ENCODE measurements at places on chromosomes 7 and 10. TPM values are rescaled to one million over a fixed set of nuclear protein-coding genes. Genes with fewer than 3 reads are reported as not detected.

ADGRA1 gene
- total RNA-seq = not detected

GRCh38 chr10:122361046-122361445 lies 13.5 kb upstream of the PLEKHA1 start:
- no peak for DNase-seq

DNA sequence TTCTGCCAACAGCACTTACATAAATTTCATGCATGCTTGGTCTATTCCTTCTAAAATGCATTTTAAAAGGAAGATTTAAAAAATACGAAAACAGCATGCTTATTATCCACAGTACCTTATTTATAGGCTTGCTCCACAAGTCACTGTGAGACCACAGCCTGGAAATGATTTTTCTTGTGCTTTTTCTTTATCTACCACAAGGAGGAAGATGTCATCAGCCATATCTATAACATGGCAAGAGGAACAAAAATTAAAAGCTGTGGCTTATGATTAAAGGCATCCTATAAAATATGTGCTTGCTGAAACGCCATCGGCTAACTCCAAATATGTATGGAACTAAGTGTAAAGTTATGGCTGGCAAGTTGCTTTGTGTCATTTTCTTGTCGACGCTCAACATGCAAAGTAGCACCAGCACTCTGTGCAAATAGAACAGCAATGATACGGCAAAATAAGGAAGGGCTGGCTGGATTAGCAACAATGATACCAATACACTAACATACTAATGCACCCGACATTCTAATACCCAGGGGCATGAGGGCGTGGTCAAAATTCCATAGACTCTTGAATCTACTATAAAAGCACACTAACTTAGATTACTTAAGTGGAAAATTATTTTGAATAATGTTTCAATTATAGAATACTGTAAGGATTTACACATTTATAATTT lies 41.2 kb upstream of the AKR1E2 start:
- no peak for DNase-seq

DNA sequence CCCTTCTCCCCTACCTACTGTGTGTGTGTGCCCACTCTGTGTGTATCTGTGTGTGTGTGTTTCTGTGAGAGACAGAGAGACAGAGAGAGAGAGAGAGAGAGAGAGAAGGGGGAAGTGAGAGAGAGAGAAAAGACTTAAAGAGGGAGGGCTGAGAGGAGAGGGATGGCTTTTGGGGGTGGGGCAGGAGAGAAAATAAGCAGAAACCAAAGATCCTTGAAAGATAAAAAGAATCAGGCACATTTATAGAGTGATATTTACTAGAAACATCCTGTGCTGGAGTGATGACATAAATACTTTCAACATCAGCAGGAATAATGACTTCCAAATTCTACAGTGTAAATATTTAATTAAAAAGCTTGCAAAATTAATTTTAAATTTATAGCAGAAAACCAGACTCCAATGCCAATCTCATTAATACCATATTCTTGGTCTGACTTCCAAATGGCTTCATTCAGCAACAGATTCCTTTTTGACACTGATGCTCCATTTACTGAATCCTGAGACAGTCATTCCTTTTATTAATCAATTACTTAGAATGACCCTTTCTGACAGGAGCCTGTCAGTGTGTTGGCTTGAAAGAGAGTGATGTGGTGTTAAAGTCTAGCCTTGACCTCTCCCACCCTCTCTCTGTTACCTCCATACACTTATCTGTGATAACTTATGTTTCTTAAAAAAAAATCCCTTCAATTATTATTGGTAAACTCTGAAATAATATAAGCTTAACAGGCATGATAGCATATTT lies 41.7 kb upstream of the WNT2 start:
- no peak for DNase-seq

SPOCK2 gene
- total RNA-seq = 41.8 TPM

ARHGEF35 gene
- 22.4 TPM for total RNA-seq

DNA sequence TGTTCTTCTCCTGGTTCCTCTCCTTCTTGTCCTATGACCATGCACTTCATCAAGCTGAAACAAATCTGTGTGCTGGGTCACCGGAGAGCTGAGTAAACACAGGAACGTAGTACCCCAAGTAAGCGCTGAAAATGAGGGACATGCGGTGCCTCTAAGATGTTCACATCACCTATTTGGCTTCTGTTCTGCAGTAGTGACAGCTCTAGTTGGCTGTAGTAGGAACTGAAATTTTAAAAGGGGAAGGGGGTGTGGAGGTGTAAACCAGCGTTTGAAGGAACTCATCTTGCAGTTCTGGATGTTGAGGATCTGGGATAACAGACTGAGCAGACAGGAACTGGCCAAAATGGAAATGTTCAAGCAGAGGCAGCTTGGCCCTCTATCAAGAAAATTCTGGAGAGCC lies 85.2 kb downstream of the WNT2 start:
- no peak for DNase-seq

GRCh38 chr7:127650847-127651555 lies 993 bp upstream of the SND1 start:
- peak; percentile 47 for DNase-seq

DNA sequence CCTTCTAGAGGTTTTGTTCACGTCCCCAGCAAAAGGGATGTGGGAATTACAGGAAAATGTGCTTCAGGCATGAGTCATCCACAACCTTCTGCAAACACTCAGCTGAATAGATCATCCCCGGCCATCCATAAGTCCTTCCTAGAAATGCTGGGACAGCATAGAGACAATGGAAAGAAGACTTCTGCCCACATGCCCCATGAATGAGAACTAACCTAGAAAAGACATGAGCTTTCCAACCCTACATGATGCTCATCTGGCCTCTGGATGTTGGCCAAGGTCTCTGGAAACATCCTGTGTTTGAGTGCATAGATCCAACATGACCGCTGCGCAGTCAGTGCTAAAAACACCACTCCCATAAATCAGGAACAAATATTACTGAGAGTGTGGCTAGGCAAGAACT lies 277.5 kb downstream of the PLXNA4 start:
- peak; percentile 64 for DNase-seq

PKD2L1 gene
- not detected for total RNA-seq

CNNM1 gene
- total RNA-seq = 0.35 TPM
